ENCODE measurements at places on chromosomes 1 and 21.

DNA sequence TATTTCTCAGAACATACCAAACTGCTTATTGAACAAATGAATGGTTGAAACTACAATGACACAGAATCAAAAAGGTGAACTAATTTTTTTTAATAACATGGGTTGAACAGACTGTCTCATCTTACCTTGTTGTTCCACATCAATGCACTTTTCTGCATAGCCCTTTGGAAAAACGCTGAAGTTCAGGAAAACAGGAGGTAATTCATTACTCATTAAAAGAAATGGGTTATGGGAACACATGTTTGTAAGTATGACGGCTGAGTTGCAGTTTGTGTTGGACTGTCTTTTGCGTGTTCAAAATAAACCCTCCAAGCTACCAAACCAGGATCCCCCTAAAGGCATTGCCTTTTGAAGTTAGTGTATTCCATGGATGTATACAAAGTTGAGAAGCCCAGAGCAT is 514.9 kb upstream of the PKN2 start:
- DNase-seq: no peak

- DNase-seq: no peak
Observed at GRCh38 chr1:19140465-19140864, 69.6 kb downstream of the UBR4 start.

DNA sequence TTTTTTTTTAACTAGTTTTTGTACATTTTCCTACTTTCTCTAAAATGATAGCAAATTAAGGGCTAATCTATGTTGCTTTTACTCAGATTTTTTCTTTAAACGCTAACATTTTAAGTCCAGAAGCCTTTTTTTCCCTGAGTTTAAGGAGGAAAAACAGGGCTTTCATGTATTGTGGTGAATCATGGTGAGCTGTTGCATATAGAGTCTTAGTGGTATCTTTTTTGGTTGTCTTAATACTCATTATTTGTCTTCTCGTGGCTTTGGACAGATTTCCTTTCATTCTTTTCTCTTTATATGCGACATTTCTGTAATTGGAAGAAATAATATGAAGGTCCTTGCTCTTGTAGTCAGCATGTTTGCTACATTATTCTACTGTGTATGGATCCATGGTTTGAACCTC is 1015.6 kb downstream of the PLA2G4A start:
- no peak for DNase-seq

DNA sequence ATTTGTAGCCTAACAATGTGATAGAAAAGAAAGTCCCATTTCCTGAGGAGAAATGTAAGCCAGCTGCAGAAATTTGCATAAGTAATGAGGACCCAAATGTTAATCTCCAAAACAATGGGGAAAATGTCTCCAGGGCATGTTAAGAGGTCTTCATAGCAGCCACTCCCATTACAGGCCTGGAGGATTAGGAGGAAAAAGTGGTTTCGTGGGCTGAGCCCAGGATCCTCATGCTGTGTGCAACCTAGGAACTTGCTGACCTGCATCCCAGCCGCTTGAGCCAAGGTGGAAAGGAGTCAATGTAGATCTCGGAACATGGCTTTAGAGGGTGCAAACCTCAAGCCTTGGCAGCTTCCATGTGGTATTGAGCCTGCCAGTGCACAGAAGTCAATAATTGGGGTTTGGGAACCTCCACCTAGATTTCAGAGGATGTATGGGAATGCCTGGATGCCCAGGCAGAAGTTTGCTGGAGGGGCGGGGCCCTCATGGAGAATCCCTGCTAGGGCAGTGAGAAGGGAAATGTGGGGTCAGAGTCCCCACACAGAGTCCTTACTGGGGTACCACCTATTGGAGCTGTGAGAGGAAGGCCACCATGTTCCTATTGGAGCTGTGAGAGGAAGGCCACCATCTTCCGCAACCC is 14.2 kb upstream of the F13B start:
- no peak for DNase-seq

DNA sequence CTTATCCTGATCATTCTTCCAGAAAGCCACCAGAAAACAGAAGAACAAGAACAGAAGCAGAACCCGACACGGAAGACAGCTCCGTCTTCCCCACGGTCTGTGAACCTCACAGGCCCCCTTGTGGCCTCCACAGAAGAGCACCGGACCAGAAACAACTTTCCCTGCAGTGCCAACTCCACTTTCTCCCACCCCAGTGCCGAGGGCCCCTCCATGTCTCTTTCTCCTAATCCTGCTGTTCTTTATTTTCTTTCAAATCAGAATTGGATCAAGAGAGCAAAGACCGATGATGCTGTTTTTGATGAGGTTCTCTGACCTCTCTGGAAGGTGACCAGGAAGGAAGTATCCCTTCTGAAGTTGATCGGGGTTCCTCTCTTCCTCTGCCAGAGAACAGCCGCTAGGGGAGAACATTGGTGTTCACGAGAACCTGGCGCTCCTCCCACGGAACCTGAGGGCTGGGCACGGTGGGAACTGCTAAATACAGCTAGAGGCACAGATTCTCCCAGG is 58.9 kb upstream of the CTTNBP2NL start:
- peak; percentile 22 for DNase-seq

- peak; percentile 78 for DNase-seq
Observed at GRCh38 chr21:34510148-34511142, 1.6 kb downstream of the KCNE1 start.

- DNase-seq: no peak
Observed at GRCh38 chr1:154324241-154324640, 1.1 kb upstream of the ATP8B2 start.

DNA sequence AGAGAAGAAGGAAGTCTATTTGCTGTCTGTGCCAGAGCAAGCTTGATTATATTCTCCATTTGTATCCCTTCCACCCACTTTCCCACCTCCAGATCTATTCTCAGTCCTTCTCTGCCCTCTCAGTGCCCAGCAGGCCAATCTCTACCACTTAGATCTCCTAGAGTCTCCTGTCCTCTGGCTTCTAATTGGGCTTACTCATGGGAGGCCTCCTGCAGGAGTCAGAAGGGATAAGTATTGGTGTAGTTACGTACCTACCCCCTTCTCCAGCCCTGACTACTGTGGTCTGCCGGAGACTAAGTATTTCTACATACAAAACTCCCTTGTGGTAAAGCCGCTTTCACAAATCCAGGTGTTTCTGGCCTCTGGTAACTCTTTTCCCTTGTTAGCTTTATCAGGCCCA is 221.2 kb downstream of the PTGER3 start:
- DNase-seq: no peak

GRCh38 chr1:62922006-62922405 is 138.1 kb downstream of the ATG4C start:
- no peak for DNase-seq

GRCh38 chr1:233079574-233079973 is 129.2 kb downstream of the NTPCR start:
- no peak for DNase-seq

DNA sequence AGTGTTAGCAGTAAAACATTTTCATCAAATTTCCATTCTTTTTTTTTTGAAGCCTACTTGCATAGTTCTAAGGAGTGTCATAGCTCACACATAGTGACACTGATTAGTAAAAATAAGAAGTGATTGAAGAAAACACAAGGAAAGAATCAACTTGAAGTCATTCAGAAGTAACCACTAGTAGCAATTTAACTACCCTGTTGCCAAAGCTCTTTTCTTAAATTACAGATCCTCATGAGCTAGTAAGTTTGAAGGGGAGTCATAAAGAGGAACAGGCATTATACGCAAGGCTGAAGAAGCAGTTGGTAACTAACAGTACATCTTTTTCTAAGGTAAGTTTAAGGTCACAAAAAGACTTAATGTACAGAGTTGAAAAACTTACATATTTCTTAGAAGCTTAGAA is 332.2 kb downstream of the CHRM3 start:
- no peak for DNase-seq

DNA sequence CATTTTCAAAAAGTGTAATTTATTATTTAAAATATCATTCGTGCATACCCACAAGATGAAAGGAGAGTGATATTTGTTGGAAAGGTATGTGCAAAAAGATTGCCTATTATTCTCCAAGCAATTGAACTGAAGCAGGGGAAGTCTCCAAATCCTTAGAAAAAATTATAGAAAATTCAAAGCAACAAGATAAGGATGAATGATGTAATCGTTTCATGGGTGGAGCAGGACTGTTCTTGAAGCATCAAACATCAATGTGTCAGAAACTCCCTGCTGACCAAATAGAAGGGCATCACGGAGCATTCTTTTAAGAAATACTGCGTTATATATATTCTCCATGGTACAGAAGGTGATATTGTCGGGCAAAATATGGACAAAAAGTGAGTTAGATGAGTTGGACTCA is 87.9 kb upstream of the SPAG17 start:
- no peak for DNase-seq

DNA sequence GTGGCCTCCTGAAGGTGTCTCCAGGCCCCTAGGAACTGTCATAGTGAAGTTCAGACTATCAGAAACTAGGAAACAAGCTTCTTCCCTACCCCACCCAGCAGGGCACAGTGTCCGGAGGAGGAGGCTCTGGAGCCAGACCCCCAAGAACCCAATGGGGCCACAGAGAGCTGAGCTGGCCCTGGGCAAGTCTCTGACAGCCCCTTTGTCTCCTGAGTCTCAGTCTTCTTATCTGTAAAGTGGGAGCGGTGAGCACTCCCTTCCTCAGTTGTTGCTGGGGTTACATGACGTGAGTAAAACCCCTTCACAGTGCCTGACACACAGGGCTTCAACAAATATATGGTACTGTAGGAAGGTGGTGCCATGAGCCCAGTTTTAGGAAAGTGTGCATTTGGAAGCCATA is 675.8 kb downstream of the MATN1 start:
- no peak for DNase-seq

GRCh38 chr1:201220388-201220715 is 29.7 kb downstream of the IGFN1 start:
- no peak for DNase-seq

GRCh38 chr1:108070662-108071061 is 105.7 kb upstream of the VAV3 start:
- DNase-seq: no peak

GRCh38 chr1:100769906-100770646 is 50.5 kb downstream of the VCAM1 start:
- DNase-seq: no peak

GRCh38 chr1:184823080-184823479 is 68.4 kb upstream of the EDEM3 start:
- no peak for DNase-seq

- no peak for DNase-seq
Observed at GRCh38 chr1:216124192-216124781, 299.0 kb downstream of the USH2A start.

DNA sequence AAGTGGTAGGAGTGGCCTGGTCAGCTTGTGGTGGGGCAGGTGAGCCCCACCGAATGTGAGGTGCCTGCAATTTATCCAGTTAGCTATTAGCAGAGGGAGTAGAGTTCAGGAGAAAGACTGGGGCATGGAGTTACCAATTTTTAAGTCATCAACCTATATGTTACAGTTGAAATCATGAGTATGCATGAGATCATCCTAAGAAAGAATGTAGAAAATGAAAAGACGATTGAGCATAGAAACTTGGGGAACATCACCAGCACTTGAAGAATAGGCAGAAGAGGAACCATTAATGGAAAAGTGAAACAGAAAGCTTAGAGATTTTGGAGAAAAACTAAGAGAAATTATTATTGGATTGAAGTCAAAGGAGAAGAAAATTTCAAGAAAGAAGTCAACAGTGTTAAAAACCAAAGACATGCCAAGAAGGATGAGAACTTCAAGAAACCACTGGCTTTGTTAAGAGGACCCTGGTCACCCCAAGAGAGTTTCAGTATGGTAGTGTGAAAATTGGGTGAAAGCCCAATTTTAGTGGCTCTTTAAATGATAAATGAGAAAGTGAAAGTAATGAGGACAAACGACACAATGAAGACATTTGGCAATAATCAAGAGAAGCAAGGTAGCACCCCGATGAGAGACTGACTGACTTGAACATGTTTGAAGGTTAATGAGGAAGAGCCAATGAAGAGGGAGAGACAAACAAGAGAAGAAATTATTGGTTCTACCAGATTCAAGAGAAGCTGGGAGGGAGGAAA is 36.7 kb downstream of the DNASE2B start:
- DNase-seq: no peak

- no peak for DNase-seq
Observed at GRCh38 chr1:194570476-194570875, 1384.1 kb upstream of the B3GALT2 start.

DNA sequence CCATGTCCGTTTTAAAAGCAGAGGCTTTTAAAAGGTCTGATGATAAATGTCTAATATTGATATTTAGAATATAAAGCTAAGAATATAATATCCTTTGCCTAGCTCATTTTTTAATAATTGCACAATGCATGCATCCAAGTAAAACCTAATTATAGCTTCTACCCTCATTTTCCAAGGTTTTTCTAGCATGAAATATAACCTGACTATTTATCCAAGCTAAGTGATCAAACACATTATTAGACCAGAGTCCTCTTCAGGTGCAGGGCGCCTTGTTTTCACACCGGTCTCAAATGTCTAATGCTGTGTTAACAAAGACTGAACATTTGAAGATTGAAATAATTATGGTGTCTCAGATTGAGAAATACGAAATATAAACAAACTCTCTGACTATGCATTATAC is 648.9 kb upstream of the CXADR start:
- no peak for DNase-seq

GRCh38 chr21:32613436-32614043 is 1.4 kb upstream of the CFAP298 start:
- DNase-seq: no peak

DNA sequence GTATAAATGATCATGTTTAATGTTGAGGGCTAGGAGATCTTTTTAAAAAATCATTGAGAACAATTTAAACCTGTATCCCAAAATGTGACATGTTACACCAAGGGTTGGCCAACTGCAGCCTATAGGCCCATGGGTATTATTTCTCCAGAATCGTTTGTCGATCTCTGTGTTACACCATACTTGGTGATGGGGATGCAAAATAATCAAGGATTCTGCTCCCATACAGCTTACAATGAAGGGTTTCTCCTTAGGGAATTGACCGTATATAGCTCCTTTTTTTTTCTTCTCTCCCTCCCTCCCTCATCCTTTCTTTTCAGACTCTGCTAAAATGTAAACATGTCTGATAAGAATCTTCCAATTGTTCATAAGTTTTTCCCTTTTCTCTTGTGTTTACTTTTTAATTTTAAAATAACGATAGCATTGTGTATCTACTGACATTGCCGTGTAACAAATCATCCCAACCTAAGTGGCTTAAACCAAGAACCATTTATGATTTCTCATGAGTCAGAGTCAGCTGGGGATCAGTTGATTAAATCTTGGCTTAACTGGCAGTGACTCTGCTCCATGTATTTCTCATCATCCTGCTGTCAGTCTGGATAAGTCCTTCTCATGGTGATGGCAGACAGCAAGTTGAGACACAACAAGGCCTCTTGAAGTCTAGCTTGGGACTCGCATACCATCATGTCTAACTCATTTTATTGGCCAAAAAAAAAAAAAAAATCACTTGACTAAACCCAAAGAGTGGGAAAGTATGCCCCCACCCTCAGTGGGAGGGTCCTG is 48.0 kb downstream of the MARK1 start:
- DNase-seq: no peak

GRCh38 chr1:44685881-44686280 is 11.4 kb downstream of the ARMH1 start:
- no peak for DNase-seq

DNA sequence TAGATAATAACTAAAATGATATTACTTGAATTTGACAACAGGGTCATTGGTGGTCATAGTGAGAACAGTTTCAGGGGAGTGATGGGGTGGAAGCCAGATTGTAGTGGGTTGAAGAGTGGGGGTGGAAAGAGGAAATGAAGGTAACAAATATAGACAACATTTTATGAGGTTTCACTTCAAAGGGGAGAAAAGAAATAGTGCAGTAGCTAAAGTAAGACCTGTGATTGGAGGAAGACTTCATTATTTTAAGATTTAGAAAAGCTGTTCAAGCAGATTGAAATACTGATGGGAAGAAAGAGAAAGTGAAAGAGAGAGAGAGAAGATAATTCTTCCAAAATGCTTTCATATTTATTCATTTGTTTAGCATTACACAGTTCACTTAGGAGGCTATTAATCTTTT is 52.0 kb upstream of the KCNA3 start:
- DNase-seq: no peak

All from stimulated activated CD4-positive, alpha-beta T cell treated with anti-CD3 and anti-CD28 coated beads, Interleukin-2, amount 100 ng/mL, for 24 hours (primary cell).